ENCODE measurements at places on chromosomes 4 and X. TPM values are rescaled to one million over a fixed set of nuclear protein-coding genes. Genes with fewer than 3 reads are reported as not detected.
A peak's percentile ranks its signal among the peaks of the same experiment; 100 is the strongest.

DNA sequence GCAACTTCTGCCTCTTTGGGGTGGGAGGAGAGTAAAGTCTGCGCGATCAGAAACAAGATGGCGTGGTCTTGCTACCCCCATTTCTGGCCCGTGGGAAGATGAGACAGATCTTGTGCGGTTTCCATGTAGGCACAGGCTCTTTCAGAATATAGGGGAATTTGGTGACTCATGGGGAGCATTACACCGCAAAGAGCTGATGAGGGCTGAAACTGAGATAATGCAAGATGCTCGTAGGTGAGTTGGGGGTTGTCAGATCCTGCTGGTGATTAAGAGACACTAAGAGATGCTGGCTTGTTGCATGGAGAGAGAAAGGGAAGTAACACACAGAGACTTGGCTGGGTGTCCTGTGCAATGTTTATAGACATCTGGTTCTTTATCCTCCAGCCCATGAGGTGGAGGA, 1.5 kb downstream of the EVC start:
- DNase-seq: no peak

DNA sequence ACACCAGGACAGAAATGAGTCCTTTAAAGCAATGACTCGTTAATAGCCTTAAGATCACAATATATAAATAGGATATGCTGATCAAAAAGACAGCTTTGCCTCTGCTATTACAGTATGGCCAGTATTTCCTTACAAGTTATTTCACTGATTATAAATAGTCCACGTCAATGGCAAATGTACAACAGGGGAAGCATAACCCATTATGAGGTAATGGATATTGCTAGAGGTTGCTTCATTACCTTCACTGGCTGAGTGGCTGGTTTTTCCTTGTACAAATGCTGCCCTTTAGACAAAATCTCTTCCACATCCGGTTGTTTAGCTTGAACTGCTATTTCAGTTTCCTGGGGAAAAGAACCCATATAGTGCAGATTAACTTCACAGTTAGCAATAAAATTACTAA, 764.6 kb upstream of the FTHL17 start:
- no peak for DNase-seq

GRCh38 chr4:38775326-38775725, 7.5 kb downstream of the TLR10 start:
- DNase-seq: no peak

GRCh38 chr4:87228262-87228860, 7.9 kb upstream of the KLHL8 start:
- DNase-seq: no peak

- DNase-seq: no peak
These were observed 15.9 kb upstream of the PIM2 start for GRCh38 chrX:48934581-48935300.

- DNase-seq: no peak
These were observed 28.4 kb downstream of the SMARCA1 start for GRCh38 chrX:129494887-129495286.

DNA sequence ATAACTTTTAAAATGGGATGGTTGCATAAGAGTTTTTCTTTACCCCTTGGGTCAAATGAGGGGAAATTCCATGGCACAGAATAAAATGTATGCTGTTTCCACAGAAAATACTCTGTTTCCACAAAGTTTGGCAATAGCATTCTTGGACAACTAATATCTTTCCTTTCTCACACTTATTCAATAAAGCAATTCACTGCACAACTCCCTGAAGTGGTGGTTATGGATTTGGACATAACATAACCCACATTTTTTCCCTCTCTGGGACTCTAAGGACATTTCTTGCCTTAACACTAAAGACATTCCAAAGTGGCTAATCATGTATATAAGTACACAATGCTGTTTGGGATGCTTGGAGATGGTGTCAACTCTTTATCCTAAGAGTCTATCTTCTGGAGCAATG, 51.7 kb upstream of the GPM6B start:
- no peak for DNase-seq

- DNase-seq: peak; percentile 84
These were observed 733 bp downstream of the FRYL start for GRCh38 chr4:48779095-48779997.

DNA sequence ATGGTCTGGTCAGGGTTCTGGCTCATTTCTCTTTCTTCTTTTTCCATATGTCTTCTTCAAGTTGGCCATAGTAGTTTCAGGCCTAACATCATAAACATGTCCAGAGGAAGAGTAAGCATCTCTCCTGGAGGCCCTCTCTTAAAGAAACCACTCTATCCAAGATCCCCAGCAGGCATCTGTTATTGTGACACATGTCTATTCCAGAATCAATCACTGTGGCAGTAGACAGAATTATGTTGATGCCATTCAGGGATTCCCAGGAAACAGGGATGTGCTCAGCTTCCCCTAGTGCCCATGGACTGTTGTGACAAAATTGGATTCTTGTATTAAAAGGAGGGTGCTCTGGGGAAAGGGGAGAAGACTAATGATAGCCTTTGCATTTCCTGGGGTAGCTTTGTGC, 224.0 kb downstream of the HNRNPD start:
- DNase-seq: no peak

GRCh38 chrX:111608724-111609123, 72.2 kb upstream of the ALG13 start:
- no peak for DNase-seq

DNA sequence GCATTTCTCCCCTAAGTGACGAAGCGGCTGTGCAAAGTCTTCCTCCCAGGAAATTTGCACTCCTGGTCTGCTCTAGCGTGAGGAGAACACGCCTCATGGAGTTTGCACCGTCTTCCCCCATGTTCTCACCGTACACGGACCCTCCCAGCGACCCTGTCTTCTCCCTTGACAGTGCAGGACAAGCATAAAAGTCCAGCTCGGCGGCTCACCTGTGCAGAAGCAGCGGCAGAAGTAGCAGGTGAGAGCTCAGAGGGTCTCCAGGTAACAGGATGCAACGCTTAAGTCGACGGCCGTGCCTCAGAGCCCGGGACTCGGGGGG, 314 bp downstream of the P2RY8 start:
- no peak for DNase-seq

- DNase-seq: no peak
These were observed 3.6 kb upstream of the GPR173 start for GRCh38 chrX:53044995-53045394.

DNA sequence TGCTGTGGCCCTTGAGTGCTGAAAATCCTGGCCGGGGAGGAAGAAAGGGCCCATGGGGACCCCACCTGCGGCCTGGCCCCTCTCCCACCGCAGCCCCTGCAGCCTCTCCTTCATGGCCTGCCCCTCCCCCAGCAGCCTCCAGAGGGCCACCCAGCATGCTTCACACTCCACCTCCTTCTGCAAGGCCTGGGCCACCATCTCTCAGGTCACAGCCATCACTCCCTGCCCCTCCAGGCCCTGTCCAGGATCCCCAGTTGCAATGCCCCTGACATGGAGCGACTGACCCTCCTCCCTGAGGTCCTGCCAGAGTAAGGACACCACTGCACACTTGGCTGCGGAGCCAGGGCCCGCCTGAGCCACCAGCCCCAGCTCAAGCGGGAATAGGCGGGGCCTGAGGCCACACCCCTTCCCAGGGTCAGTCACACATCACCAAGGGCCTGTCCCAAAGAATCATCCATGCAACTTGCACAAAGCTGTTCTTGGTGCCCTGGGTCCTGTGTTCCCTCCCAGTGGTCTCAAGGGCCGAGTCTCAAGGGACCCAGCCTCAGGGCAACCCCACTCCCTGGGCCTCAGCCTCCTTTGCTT, 32.9 kb downstream of the CCNQ start:
- DNase-seq: no peak

DNA sequence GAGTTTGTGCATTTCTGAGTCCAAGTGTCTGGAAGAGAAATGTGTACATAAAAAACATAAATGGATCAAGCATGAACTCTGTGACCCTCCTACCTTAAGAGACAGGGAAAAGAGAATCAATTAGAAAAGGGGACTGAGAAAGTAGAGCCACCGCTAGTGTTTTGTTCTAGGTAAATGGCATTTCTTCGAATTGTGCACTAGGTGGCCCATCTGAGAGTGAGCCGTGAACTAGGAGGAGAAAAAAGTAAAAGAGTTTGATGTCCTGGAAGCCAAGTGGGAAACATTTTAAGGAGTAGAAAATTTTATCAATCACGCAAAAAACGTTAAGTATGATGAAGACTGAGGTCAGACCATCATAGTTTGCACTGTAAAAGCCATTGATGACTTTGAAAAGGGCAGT, 55.1 kb downstream of the NAF1 start:
- no peak for DNase-seq

GRCh38 chr4:86367577-86367976, 7.7 kb upstream of the MAPK10 start:
- no peak for DNase-seq

DNA sequence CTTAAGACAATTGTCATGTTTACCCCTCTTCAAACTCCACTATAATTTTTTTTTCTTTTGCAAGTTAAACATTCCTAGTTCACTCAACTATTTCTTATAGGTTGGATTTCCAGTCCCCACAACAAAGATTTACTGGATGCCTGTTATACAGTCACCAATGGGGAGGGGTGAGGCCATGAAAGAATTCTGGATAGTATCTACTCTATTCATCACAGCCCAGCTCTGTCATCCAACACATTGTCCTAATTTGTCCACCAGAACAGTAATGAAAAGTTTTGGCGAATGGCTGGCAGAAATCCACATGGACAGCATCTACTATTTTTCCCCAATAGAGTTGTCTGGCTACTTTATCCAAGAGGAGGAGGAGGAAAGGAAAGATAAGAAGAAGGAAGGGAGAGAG, 192.7 kb upstream of the S100G start:
- DNase-seq: no peak

- no peak for DNase-seq
These were observed 22.9 kb upstream of the SGMS2 start for GRCh38 chr4:107801766-107802211.

DNA sequence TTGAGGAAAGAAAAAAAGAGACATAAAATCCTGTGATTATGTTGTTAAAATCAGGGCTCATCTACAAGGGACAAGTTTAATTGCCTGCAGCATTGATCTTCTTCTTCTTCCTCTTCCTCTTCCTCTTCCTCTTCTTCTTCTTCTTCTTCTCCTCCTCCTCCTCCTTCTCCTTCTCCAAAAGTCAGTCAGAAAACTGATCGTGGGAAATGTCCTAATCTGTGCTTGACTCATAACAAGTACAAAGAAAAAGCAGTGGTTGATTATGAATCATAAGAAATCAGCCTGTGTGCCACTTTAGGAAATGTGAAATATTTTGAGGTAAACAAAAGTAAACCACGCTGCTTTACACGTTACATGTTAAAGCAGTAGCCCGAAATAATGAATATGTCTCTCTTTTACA, 2.7 kb upstream of the ATP10D start:
- DNase-seq: no peak

GRCh38 chr4:903066-904046, 28.8 kb downstream of the GAK start:
- DNase-seq: no peak

GRCh38 chr4:6331018-6331417, 61.4 kb downstream of the WFS1 start:
- DNase-seq: peak; percentile 56

DNA sequence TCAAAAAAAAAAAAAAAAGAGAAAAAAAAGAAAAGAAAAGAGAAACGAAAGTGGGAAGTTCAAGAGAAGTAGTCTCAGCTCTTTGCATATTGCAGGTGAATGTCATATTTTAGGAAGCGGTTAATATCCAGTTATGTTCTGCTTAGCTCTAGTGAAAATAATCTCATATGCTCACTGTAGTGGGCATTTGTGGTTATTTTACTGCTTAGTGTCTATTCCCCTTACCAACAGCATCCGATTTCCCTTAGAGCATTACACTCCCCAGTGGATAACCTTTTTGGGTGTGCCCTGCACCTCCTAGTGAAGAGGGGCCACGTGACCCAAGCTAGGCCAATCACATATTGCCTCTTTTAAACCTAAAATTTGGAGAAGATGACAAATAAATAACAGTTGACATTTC, 111.2 kb upstream of the ZNF827 start:
- peak; percentile 95 for DNase-seq

DNA sequence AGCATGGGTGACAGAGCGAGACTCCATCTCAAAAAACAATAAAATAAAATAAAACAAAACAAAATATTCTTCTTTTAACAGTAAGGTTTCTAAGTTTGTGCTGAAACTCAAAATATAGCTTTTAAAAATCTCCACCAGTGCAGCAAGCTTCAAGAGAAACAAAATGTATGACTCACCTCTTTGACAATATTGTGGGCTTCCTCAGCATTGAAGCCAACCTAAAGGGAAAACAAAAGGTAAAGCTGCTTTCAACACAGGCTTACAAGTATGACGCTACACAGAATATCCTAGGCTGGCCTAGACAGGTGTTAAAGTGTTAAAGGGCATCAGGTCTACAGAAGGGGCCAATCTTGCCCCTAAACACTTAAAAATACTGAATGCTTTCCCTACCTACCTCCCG, 1.2 kb downstream of the DYNLT3 start:
- no peak for DNase-seq

GRCh38 chrX:132751063-132751690, 207.3 kb downstream of the HS6ST2 start:
- no peak for DNase-seq

DNA sequence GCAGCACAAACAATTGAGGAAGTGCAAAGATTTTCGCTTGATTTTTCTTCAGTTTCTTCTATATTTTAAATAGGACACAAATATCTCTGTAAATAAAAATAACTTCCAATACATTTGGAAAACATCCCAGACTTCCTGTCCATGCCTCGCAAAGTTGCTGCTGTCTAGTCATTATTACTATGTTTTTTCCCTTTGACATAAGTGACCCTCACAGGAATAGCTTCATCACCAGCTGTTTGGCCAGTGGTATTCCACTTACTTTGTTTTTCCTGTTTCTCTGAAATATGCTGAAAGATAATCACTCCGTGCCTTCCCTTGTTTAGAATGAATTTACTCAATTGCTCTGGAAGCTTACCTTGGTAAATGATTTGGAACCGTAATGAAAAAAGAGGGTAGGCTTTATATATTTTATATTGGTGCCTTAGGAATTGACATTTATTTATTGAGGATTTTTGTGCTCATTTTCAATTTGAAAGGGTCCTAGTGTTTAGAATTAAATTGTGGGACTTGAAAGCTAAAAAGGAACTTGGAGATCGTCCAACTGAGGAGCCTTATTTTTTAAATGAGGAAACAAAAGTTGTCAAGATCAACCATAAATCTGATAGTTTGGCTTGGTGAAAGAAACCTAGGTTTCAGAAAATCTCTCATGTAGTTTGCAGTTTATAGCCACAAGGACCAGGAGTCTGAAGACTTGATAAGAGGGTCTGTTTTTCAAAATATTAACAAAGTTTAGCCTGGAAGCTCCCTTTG, 65.6 kb downstream of the CDKL5 start:
- no peak for DNase-seq

DNA sequence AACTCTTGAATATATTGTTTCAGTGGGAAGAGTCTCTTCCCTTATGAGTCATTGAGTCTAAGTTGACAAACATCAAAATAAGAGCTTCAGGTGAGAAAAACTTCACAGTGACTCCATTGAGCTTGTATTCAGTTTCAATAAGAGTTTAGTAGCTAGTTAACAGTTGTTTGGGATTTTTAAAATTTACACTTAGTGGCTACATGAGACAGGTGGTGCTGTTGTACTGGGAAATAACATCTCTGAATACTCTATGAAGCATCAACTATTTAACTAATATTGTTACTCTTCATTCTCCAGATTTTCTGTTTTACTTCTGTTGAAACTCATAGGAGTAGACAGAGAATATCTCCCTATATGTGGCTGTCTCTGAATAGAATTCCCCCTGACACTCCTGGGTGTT, 1609.1 kb downstream of the C4orf33 start:
- no peak for DNase-seq

Gene PNMA5
- not detected for total RNA-seq

Gene MGAT4D
- total RNA-seq: not detected

Gene GPR119
- not detected for total RNA-seq

Gene ARMCX6
- 26.0 TPM for total RNA-seq

Gene TEX11
- total RNA-seq: not detected

Gene NALF2
- 7.7 TPM for total RNA-seq

Gene CXCL8
- total RNA-seq: not detected

Gene PNMA6A
- total RNA-seq: 2.4 TPM

Gene MAGEA10
- not detected for total RNA-seq
